ENCODE measurements at places on chromosomes 6 and 20.

- no peak for DNase-seq
These were observed 22.5 kb upstream of the CST3 start for GRCh38 chr20:23659989-23660837.

- no peak for DNase-seq
These were observed 49.5 kb downstream of the KCNS1 start for GRCh38 chr20:45051204-45052060.

GRCh38 chr6:44327096-44327495, 13.9 kb upstream of the AARS2 start:
- DNase-seq: no peak

- DNase-seq: no peak
These were observed 6.1 kb downstream of the IRF4 start for GRCh38 chr6:397604-398003.

DNA sequence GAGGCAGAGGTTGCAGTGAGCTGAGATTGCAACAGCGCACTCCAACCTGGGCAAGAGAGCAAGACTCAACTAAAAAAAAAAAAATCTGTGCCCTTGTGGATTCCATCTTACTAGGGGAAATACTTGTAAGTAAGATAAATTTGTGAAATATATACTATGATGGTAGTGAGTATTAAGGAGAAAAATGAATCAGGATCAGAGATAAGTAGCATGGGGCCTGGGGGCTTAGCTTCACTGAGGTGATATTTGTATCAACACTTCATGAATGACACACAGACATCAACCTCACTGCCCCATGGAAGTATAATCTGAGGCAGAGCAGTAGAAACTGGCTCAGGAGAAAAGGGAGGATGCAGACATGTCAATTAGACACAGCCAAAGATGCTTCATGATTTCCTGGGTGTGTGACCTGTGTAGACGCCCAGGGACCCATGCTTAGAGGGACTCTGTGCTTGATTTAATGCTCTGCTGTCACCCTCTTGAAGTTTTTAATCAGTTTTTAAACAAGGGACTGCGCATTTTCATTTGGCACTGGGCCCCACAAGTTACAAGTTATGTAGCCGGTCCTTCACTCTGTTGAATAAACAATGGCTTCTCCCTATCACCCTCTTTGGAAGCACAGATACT, 41.9 kb downstream of the PCNA start:
- DNase-seq: no peak

DNA sequence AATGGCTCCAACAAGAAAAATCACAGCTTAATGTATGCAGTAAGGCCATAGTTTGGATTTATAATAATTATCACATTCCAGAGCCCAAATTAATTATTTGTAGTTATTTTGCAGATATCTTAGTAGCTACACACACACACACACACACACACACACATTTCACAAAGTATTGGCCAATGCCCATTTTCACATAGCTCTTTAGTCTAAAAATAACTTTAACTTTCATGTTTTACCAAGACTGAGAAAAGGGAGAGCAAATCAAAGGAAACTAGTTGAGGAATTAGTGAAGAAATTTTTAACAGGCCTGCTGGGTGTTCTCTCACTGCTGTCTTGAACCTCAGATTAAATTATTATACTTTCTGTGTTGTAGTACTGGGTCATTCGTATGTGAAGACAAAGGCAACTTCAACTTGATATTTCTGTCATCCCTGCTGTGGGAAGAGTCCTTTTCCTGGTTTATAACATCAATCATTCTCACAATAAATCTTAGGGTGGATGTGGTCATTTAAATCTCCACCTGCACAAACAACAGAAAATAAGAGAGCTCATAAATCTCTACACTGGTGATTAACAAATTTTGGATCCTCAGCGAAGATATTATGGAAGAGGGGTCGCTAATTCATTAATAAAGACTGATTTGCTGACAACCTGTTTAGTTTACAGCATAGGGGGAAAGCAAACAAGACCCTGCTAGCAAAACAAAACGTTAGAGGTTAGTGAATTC, 1.6 kb upstream of the TCF21 start:
- DNase-seq: no peak

DNA sequence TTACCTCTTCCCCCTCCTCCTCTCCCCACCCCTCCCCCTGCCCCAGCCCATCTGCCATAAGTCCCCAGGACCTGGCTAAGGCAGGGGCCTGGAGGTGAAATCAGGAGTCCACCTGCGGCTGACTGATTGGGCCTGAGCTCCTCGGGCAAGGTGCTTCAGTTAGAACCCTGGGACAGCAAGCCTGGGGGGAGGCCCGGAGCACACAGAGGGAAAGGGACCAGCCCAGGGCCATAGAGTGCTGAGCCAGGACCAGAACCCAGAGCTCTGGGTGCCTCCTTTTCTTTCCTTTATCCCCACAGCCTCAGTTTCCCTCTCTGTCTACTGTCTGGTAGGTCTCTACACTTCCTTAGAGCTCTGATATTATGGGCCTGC, 35.7 kb upstream of the VEGFA start:
- no peak for DNase-seq

Data from mucosa of descending colon (tissue), 3 donors.